ENCODE measurements at places on chromosomes 4 and X. TPM values are rescaled to one million over a fixed set of nuclear protein-coding genes. Genes with fewer than 3 reads are reported as not detected.

The DNAAF6 gene
- total RNA-seq, result not detected

DNA sequence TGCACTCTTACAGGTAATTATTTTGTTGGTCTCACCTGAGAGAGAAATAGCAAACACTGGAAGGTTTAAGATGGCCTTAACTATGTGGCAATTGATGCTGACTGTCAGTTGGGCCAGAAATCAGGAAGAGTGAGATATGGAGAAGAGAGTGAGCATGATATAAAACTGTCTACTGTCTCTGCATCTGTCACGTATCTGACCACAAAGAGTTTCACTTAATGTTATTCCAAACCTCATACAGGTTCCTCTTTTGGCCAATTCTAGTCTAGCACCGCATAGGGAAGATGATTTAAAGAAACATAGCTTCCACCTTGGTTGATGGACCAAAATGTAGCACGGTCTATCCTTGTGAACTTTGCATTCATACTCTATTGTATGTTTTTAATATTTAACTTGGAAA, 381.0 kb upstream of the BOD1L1 start:
- no peaks in the 10 kb centered on the region for H3K36me3 ChIP-seq
- H3K27ac ChIP-seq, result no peak overlapping the region
- no peaks in the 10 kb centered on the region for H3K4me1 ChIP-seq
- no peak for DNase-seq

The ITGB1BP2 gene
- 1.6 TPM for total RNA-seq

- no peak for DNase-seq
- peaks cover 20% of the 10 kb centered on the region for H3K4me1 ChIP-seq
- H3K27ac ChIP-seq, result no peak overlapping the region
- H3K36me3 ChIP-seq, result peaks cover 4% of the 10 kb centered on the region
- H3K27me3 ChIP-seq, result no peaks in the 10 kb centered on the region
- no peak overlapping the region for H3K4me3 ChIP-seq
These were observed 71.4 kb downstream of the PDLIM5 start for GRCh38 chr4:94523033-94523580.

- H3K4me3 ChIP-seq, result no peak overlapping the region
- H3K27me3 ChIP-seq, result no peaks in the 10 kb centered on the region
- H3K36me3 ChIP-seq, result no peaks in the 10 kb centered on the region
- DNase-seq, result no peak
- no peak overlapping the region for H3K27ac ChIP-seq
- no peaks in the 10 kb centered on the region for H3K4me1 ChIP-seq
These were observed 146.8 kb upstream of the IL1RAPL2 start for GRCh38 chrX:104419211-104419610.

The C4orf17 gene
- total RNA-seq, result not detected

DNA sequence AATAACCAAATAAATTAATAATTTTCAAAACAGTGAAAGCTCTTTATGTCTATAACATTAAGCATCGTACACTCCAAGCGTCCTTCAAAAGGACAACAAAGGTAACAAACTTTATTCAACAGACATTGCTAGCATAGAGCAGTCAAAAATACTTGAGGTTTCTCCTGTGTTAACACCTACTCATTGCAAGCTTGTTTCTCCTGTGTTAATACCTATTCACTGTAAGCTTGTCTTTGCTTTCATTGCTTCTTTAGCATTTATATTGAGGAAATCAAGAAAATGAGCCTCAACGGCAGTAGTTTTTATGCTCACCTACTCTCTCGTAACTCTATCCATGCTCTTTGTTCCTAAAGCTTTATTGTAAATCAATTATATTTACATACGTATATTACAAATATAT, 3.5 kb downstream of the SPOCK3 start:
- no peaks in the 10 kb centered on the region for H3K4me1 ChIP-seq
- DNase-seq, result no peak
- no peak overlapping the region for H3K4me3 ChIP-seq
- H3K36me3 ChIP-seq, result no peaks in the 10 kb centered on the region
- H3K27me3 ChIP-seq, result peaks cover 29% of the 10 kb centered on the region

GRCh38 chr4:144681806-144682205, 35.9 kb downstream of the HHIP start:
- H3K4me1 ChIP-seq, result no peaks in the 10 kb centered on the region
- no peaks in the 10 kb centered on the region for H3K36me3 ChIP-seq
- H3K4me3 ChIP-seq, result no peak overlapping the region
- no peaks in the 10 kb centered on the region for H3K27me3 ChIP-seq
